ENCODE measurements at places on chromosomes 6 and 20. TPM values are rescaled to one million over a fixed set of nuclear protein-coding genes. Genes with fewer than 3 reads are reported as not detected.

DNA sequence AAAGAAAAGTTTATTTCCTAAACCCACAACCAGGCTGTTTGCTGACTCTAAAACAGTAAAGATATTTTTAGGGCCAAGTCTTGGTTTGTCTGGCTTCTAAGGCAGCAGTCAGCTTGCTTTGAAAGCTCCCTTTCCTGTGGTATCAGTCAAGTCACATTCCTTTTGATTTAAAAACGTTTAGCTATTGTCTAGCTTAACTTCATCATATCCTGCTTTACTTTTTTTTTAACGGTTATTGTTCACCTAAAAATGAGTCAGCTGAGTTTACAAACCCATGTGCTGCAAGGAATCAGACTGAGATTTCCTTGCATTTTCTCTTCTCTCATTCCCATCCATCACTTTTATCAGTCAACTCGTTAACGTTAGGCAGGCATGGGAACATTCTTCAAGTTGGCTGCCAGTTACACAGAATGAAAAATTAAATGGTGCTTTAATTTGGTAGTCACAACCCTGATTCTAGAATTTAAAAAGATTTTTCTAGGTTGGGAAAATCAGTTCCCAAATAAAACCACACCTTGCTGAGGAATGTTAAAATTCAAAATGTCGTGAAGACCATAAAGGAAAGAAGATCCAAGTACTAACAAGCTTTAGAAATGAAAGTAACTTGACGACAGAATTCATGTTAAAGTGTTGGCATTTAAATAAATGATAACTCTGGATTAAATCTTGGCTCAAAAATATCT, 45.9 kb downstream of the ELOVL5 start:
- no peak overlapping the region for H3K4me3 ChIP-seq
- no peaks in the 10 kb centered on the region for H3K36me3 ChIP-seq
- DNase-seq = no peak
- no peaks in the 10 kb centered on the region for H3K27me3 ChIP-seq
- no peak overlapping the region for H3K27ac ChIP-seq
- H3K4me1 ChIP-seq = peaks cover 41% of the 10 kb centered on the region

GRCh38 chr20:58703765-58704371, 11.3 kb downstream of the NPEPL1 start:
- peaks cover 45% of the 10 kb centered on the region for H3K36me3 ChIP-seq
- no peaks in the 10 kb centered on the region for H3K27me3 ChIP-seq
- H3K4me3 ChIP-seq = no peak overlapping the region
- DNase-seq = no peak

CGA gene
- not detected for total RNA-seq

- no peaks in the 10 kb centered on the region for H3K27me3 ChIP-seq
- DNase-seq = no peak
- no peaks in the 10 kb centered on the region for H3K36me3 ChIP-seq
- H3K4me1 ChIP-seq = no peaks in the 10 kb centered on the region
- H3K4me3 ChIP-seq = no peak overlapping the region
- H3K27ac ChIP-seq = no peak overlapping the region
These were observed 20.9 kb upstream of the PERP start for GRCh38 chr6:138128096-138128495.

CCDC28A gene
- total RNA-seq = 46.8 TPM

- peaks cover 30% of the 10 kb centered on the region for H3K27me3 ChIP-seq
- H3K4me3 ChIP-seq = no peak overlapping the region
- no peaks in the 10 kb centered on the region for H3K36me3 ChIP-seq
- H3K27ac ChIP-seq = no peak overlapping the region
- no peak for DNase-seq
These were observed 15.8 kb downstream of the POM121L2 start for GRCh38 chr6:27296106-27296783.

- no peak overlapping the region for H3K4me3 ChIP-seq
- peaks cover 7% of the 10 kb centered on the region for H3K4me1 ChIP-seq
- DNase-seq = no peak
- no peaks in the 10 kb centered on the region for H3K27me3 ChIP-seq
- no peaks in the 10 kb centered on the region for H3K36me3 ChIP-seq
- no peak overlapping the region for H3K27ac ChIP-seq
These were observed 149.7 kb upstream of the TMEM170B start for GRCh38 chr6:11387707-11388430.

DNA sequence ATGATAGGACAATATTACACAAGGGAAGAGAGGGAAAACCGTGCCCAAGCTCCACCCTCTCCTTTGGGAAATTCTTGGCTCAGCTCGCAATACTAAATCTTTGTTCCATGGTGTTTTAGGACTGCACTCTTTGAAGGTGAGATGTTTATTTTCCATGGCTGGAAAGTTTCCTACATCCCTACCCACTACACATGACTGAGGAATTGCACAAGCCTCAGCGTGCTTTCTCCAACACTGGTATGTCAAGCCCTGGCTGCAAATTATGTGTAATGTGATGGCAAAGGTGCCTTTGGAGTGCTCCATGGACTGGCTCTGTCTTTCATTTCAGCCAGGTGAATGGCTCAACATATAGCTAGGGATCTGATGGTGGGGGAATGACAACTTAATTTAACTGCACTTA, 134.3 kb downstream of the ISM1 start:
- DNase-seq = no peak
- H3K4me1 ChIP-seq = no peaks in the 10 kb centered on the region
- H3K27ac ChIP-seq = no peak overlapping the region
- no peaks in the 10 kb centered on the region for H3K27me3 ChIP-seq
- no peaks in the 10 kb centered on the region for H3K36me3 ChIP-seq
- H3K4me3 ChIP-seq = no peak overlapping the region

GRCh38 chr20:33130568-33131061, 37.3 kb upstream of the BPIFA2 start:
- H3K27ac ChIP-seq = no peak overlapping the region
- no peak overlapping the region for H3K4me3 ChIP-seq
- no peaks in the 10 kb centered on the region for H3K27me3 ChIP-seq
- H3K36me3 ChIP-seq = no peaks in the 10 kb centered on the region
- no peaks in the 10 kb centered on the region for H3K4me1 ChIP-seq

PTPRK gene
- 34.6 TPM for total RNA-seq

DNA sequence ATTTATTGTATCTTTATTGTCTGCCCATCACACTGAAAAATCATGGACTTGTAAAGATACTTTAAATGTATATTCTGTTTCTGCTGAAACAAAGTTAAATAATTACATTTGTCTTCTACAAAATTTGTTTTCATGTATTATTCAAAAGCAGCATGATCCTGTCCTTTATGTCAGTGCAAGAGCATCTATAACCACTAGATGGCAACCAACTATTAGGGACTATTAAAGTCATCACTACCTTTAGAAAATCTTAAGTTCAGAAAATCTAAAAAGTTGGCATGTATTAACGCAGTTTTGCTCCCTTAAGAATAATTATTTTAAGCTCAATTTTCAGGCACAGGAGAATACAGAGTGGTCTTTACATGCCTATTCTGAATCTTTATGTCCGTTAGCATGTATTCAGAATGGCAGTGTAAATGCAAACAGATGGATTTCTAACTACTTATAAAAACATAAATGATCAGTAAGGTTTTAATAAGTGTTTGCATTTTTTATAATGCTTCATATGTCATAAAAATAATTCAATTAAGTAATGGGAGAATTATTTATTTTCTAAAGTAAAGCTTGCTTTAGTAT, 17.8 kb downstream of the TMEM30A start:
- no peaks in the 10 kb centered on the region for H3K27me3 ChIP-seq
- peaks cover 5% of the 10 kb centered on the region for H3K36me3 ChIP-seq
- no peak overlapping the region for H3K4me3 ChIP-seq
- H3K4me1 ChIP-seq = peaks cover 15% of the 10 kb centered on the region
- no peak overlapping the region for H3K27ac ChIP-seq

Measured in thyroid gland (tissue), 4 donors.